ENCODE measurements at places on chromosomes 1 and 21.

DNA sequence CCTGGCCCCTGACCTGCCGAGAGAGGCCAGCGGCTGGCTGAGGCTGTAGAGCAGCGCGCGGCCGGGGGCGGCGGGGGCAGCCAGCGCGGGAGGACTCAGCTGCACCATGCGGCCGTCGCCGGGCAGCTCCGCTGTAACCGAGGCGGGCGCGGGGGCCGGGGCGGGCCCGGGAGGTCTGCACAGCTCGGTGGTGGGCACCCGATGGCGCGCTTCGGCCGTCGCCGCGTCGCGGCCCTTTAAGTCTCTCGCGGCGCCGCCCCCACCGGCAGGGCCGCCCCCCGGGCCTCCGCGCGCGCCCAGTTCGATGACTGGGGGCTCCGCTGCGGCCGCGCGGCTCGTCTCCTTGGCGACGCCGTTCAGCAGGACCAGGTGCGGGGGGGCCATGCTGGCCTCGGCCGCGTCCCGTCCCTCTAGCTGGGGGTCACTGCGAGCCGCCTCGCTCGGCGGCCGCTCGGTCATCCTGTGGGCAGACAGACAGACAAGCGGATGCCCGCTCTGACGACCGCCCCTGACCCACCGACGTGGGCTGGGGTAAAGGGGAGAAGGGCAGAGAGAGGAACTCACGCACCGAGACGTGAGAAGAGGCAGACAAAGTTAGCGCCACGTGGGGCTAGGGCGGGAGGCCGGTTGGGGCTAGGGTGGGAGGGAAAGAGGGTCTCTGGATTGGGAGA is 6.5 kb downstream of the TAL1 start:
- DNase-seq, result no peak

DNA sequence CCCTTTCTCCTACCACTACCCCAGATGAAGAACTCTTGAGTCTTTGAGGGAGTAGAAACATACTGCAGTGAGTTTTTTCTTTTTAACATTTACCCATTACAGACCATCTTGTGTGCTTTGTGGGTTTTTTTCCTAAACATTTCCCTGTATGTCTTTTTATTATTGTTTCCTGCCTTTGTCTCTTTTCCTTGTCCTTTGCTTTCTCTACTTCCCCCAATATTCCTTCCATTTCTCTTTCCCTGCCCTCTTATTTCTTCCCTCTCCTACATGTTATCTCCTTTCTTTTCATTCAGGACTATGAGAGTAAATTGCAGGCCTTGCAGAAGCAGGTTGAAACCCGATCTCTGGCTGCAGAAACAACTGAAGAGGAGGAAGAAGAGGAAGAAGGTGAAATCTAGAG is 79.1 kb upstream of the PGD start:
- no peak for DNase-seq

- DNase-seq, result no peak
These were observed 76.7 kb upstream of the CASZ1 start for GRCh38 chr1:10873189-10873588.

- no peak for DNase-seq
These were observed 371.8 kb downstream of the HHAT start for GRCh38 chr1:210700511-210700910.

DNA sequence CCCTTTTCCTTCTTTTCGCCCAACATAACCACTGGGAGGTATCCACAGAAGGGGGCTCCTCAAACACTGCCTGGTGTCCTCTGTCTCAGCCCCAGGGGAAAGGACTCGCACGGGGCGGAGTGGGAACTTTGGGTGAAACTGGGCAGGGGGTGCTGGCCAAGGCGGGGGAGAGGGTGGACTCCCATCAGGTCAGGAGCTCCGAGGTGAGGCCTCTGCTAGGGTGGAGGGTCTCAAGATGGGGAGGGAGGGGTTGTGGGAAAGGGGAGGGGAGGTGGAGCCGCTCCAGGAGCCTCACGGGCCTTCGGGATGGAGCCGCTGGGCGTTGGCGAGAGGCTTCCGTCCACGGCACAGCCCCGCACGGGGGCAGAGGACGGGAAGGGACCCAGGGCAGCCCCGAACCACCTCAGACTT is 43.2 kb upstream of the POFUT2 start:
- no peak for DNase-seq

DNA sequence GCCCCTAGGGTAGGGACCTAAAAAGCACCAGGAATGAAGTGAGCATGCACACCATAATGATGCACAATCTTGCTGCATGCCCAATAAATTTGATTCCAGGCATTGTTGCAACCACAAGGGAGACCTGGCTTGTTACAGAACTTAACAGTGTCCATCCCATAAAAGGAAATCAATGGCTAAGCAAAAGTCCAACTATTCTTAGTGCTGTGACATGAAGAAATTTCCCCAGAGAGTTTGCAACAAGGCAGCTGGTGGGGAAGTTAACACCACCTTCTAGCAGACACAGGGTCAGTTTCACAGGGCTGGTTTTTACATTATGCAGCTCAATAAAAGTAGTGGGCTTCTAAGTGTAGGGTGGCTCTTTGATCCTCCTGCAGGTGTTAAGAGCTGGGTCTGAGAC is 221.1 kb downstream of the KCNJ6 start:
- DNase-seq, result no peak

DNA sequence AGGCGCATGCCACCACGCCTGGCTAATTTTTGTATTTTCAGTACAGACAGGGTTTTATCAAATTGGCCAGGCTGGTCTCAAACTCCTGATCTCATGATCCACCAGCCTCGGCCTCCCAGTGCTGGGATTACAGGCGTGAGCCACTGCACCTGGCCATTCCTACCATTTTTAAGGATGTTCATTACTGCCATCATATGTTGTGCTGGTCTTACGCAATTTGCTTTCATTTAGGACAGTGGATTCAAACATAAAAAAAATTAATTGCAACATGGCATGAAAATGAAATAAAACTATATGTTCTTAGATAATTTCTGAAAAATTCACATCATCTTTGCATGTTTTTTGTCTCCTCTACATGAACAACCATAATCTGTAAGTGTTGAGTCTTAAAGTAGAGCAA is 527.7 kb downstream of the LTN1 start:
- no peak for DNase-seq

All from vagina (tissue), 2 donors.